Activated T-helper 2 cell treated with anti-CD3 and anti-CD28 coated beads, Interferon-gamma antibody, Interleukin-2, Interleukin-4, amounts not matched to agents 10 μg/mL and 5 μg/mL and 100 μg/mL, durations not matched to agents 14 hours and 24 hours and 36 hours (primary cell): ENCODE measurements at places on chromosomes 6 and 20. TPM values are rescaled to one million over a fixed set of nuclear protein-coding genes. Genes with fewer than 3 reads are reported as not detected.

GRCh38 chr20:35207950-35208611 lies 18.4 kb upstream of the MMP24 start:
- DNase-seq, result peak; percentile 63

GRCh38 chr20:63942969-63943807 lies 13.0 kb downstream of the UCKL1 start:
- no peak for DNase-seq

Gene KCNK5
- 41.5 and 42.6 TPM in 2 replicates for total RNA-seq

GRCh38 chr6:71394926-71395325 lies 106.3 kb downstream of the OGFRL1 start:
- no peak for DNase-seq

Gene SIRPG
- 25.1 and 28.7 TPM in 2 replicates for total RNA-seq

Gene CALHM4
- not detected in 2 replicates for total RNA-seq

GRCh38 chr6:73258721-73259120 lies 4.3 kb downstream of the KHDC1 start:
- DNase-seq, result no peak

- no peak for DNase-seq
Observed at GRCh38 chr6:93164781-93165180, 254.6 kb downstream of the EPHA7 start.

Gene FUT9
- total RNA-seq, result not detected in 2 replicates

GRCh38 chr6:64703922-64704321 lies 1003.1 kb downstream of the EYS start:
- DNase-seq, result no peak

Gene PCIF1
- total RNA-seq, result 27.5 and 28.6 TPM in 2 replicates

- peak; percentile 43 for DNase-seq
Observed at GRCh38 chr20:5001174-5002076, at the start of gene SLC23A2. SLC23A2 (minus strand) TSS chr20:5001510; CDS start chr20:4932562, 68,948 bp downstream.

- DNase-seq, result no peak
Observed at GRCh38 chr6:19721766-19722377, 115.3 kb upstream of the ID4 start.

DNA sequence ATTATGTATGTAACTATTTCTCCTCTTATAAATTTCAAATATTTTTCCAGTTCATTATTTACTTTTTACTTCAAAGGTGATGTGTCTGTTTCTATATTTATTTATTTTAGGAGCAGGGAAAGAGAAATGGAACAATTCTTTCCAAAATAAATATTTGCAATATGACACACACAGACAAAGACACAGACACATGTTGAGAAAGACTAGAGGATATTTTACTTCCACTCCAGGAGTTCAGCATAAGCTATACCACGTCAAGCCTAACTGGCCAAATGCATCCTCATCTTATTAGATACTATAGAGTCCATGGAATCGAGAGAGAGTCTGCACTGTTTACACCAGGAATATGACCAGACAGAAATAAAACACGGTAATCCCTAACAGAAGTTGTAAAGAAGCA lies 13.3 kb downstream of the RALGAPA2 start:
- no peak for DNase-seq

DNA sequence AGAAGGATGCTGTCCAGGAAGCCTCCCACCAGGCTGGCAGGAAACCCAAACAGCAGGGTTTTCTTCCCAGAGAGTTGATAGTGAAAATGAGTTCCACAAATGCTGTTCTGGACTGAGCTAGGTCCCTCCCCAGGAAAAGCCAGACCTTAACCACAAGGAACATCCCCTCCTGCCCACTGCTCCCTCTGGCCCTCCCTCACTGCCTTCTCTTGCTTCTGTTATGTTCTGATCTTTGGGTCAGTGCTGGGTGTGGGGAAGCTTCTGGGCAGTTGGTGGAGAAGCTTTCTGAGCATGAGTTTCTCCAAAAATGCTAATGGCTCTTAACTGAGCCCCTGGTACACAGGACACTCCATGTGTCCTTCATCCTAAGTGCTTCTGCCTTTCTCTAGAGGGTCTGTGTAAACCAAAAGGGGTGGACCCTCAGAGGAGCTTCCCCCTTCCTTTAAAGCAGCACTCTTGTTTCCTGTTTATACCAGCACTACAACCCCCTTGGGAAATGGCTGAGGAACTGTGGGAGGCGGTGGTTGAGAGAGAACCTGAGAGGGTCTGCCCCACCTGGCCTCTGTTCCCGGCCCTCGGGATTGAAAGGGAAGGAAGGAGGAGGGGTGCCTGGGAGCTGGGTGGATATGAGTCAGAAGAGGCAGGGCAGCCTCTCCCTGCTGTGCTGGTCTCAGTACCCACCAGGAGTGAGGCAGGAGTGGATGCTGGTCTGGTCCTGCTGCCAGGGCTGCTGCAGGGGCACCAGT lies 42.0 kb downstream of the CDS2 start:
- DNase-seq, result no peak

- no peak for DNase-seq
Observed at GRCh38 chr6:40419946-40420728, 167.0 kb downstream of the LRFN2 start.

- no peak for DNase-seq
Observed at GRCh38 chr6:34150766-34151165, 4.9 kb upstream of the GRM4 start.

- no peak for DNase-seq
Observed at GRCh38 chr6:11833626-11834592, 55.3 kb upstream of the ADTRP start.

DNA sequence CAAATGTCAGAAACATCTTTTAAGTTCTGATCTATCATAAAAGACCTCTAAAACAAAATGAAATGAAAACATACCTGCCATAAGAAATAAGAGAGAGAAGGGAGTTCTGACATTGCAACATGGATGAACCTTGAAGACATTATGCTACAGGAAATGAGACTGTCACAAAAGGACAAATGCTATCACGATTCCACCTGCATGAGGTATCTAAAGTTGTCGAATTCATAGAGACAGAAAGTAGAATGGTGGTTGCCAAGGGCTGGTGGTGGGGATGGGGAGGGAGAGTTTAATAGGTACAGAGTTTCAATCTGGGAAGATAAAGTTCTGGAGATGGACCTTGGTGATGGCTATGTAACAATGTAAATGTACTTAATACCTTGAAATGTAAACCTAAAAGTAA lies 3.3 kb downstream of the EZR start:
- no peak for DNase-seq

DNA sequence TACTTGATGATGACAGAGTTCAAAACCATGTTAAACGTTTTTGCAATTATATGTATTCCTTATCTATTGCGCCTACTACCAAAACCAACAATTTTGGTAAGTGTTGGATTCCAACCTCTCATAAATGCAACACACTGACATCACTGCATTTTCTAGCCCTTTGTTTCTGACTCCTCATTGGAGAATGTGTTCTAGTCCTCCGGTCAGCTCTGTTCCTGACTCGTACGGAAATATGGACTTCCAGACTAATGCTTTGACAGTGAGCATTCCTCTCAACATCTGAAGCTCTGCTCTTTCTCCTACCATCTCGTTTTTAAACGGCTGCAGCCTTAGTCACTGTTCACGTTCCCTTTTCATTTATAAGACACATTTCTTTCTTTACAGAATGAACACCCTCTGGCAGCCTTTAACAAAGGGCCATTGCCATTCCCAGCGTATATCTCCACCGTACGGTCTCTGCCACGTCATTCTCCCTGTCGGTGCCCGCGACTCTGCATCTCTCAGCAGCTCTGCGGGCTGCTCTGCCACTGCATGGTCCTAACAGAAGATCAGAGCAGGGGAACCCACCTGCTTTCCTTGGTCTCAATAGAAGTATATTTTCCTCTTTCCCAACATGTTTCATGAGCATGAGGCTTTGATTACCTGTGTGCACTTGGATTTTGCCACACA lies 103.0 kb upstream of the SYNDIG1 start:
- no peak for DNase-seq

- no peak for DNase-seq
Observed at GRCh38 chr6:24763578-24763977, 11.2 kb upstream of the GMNN start.

Gene DEFB116
- total RNA-seq, result not detected in 2 replicates

DNA sequence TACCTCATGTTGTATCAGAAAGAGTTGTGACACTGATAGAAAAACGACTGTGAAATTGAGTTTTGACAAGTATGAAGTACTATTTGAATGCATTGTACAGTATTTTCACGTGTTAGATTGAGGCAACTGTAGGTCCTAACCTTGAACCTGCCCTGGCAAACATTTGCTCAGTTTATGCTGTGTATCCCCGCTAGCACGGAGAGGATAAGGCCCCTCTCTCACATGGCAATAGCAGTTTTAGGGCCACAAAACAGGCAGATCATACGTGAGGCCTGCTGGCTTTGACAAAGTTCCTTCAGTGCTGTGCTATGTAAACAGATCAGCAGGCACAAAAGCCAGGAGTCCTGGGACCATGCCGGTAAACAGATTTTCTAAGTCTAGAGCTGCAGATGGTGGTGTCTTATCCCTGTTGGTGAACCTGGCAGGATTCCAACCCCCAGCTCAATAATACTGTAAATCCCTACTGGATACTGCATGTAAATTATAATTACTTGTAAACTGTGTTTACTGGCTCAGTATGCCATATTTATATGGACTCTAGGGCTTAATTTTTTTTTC lies 23.8 kb upstream of the FAM217A start:
- DNase-seq, result no peak

DNA sequence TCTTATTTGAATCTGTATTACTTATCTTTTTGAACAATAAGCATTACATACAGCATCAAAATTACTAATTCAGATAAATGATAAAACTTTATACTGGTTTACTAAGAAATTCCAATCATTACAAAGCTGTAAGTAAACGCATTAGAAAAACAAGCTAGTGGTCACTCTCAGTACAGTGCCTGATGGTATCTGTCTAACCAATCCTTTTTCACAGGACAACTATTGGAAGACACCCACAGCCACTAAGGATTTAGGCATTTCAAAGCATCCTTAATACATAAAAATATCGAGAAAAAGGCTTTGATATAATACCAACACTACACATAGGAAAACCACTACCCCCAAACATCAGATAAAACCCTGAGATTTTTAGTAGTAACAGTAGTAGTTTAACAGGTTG lies 2.6 kb downstream of the CD164 start:
- no peak for DNase-seq

- no peak for DNase-seq
Observed at GRCh38 chr6:124822204-124822613, 140.0 kb upstream of the RNF217 start.

- no peak for DNase-seq
Observed at GRCh38 chr6:155067956-155068615, 73.0 kb downstream of the TIAM2 start.

DNA sequence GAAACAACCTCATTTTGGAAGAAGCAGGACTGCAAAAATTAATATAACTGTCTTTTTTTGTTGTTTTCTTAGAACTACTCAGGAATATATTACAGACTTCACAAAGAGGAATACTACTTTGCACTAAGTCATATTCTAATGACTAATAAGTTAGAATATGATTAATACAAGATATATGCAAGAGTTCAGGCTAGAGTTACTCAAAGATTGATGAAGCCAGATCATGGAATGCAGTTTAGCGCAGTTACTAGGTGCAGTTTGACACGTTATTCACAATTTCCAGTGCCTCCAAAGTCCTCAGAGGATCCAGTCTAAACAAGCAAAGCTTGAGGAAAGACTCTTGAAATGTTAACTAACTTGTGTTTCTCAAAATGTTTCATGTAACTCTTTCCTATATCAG lies 1.2 kb upstream of the MYCT1 start:
- DNase-seq, result no peak
